ENCODE measurements at places on chromosomes 13 and 19.
A peak's percentile ranks its signal among the peaks of the same experiment; 100 is the strongest.

DNA sequence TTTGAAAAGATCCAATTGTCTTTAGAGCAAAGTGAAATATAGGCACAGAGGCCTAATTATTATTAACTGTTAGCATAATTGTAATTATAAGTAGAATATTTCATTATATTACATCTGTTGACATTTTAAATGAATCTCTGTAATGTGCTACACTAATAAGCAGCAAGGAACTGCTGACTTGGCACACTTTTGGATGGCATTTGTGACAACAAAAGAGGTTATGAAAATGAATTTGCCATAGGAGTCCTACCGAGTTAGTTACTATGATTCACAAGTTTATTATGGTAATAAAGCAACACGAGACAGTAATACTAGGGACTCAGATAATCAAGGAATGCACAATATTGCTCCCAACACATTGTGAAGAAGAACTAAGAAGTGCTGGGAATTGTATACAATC is 213.8 kb upstream of the PCDH9 start:
- DNase-seq = no peak

- no peak for DNase-seq
These were observed 680 bp downstream of the LIG4 start for GRCh38 chr13:108214441-108215271.

GRCh38 chr13:112638919-112639318 is 50.9 kb upstream of the ATP11A start:
- no peak for DNase-seq

DNA sequence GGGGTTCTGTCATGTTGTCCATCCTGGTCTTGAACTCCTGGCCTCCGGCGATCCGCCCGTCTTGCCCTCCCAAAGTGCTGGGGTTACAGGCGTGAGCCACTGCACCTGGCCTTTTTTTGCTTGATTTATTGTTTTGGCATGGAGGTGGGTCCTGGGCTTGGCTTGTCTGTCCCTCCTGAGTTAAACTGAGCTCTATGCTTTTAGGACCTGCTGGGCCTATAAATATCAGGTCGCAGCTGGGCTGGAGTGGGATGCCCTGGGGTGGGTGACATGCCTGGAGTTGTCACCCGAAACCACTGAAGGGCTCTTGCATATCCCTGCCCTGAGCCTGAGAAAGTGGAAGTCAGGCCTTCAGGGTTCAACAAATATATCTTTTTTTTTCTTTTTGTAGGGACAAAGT is 5.5 kb downstream of the ARRDC5 start:
- DNase-seq = no peak

- DNase-seq = no peak
These were observed 60.2 kb downstream of the ESD start for GRCh38 chr13:46736541-46737310.

DNA sequence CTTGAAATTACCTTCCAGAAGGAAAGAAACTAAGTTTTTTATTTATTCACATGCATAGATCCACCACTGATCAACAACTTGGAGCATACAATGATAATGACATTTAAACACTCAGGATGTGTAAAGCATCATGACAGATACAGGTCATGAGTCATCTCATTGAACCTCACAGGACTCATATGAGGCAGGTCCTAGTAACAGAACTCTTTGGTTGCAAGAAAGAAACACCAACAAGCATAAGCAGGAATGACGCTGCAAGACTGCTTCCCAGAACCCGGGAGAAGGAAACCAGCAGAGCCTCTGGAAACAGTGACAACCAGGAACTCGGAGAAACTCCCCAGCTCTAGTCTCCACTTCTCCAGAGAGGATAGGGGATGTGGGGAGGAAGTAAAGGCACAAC is 60.8 kb upstream of the IPO5 start:
- no peak for DNase-seq

GRCh38 chr13:98033277-98034247 is 80.1 kb downstream of the IPO5 start:
- DNase-seq = peak; percentile 62
